ENCODE measurements at places on chromosomes 5 and 9.

DNA sequence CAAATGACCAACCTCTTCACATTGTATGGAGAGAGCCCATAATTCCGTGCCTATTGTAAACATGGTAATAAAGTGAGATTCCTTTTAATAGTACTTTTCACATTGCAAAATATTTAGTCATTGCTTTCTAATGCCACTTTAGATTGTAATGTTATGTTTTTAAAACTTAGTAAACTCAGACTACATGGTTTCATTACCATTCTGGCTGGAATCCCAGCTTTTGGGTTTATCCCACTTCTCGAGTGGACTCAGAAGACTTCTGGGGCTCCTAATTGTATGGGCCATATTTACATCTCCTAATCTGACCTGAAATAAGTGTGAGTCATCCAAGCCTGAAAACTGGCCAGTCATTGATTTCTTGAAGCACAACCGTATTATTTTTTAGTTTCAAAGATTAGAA lies 217.6 kb downstream of the CAAP1 start:
- DNase-seq: no peak

- DNase-seq: no peak
These were observed 475.4 kb downstream of the DMAC1 start for GRCh38 chr9:7324152-7324598.

DNA sequence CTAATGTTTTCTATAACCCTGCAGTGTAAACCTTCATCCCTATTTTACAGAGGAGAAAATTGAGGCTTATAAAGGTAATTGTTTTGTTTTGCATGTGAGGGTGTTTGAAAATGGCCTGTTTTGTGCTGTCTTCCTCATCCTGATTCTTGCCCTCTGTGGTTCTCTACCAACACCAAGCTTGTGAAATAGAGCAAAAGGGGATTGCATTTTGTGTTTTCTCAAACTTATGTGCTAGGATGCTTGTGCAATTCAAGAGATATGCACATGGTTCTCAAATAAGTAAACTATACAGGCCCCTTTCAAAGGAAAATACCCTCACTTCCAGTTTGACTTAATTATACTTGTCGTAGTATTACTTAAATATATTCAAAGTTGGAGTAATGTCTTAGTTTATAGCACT lies 17.2 kb downstream of the PAM start:
- no peak for DNase-seq

DNA sequence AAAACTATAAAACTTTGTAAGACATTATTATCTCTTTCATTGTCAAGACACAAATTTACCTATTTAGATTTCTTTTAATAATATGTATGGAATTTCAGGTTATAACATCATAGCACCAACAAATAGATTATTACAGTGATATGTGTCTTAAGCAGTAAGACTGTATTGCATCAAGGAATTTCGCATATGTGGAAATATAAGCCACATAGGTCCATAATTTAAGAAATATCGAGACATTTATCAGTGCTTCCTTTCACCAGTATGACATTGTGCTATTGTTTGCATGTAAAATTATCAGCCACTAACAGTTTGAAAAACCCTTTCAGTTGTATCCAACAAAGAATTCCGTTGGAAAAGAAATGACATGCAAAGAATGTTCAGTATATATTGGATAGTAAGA lies 186.7 kb upstream of the RASA1 start:
- no peak for DNase-seq

DNA sequence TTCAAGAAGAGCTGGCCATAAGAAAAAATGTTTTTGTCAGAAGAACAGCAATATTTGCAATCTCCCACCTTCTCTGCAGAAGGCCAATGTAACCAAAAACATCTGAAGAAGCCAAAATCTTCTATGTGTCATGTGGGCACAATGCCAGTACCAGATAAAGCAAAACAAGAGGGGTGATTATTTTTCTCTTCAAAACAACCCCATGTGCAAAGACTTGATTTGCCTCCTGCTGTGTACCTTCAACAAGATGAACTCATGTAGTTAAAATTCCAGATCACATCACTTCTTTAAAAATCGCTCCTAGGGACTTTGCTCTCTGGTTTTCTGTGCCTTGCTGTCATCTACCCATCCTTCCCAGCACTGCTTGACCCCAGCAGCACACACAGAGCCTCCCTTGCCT lies 134.0 kb upstream of the MAP3K1 start:
- DNase-seq: no peak

- no peak for DNase-seq
These were observed 77.4 kb downstream of the MTREX start for GRCh38 chr5:55385227-55385626.

DNA sequence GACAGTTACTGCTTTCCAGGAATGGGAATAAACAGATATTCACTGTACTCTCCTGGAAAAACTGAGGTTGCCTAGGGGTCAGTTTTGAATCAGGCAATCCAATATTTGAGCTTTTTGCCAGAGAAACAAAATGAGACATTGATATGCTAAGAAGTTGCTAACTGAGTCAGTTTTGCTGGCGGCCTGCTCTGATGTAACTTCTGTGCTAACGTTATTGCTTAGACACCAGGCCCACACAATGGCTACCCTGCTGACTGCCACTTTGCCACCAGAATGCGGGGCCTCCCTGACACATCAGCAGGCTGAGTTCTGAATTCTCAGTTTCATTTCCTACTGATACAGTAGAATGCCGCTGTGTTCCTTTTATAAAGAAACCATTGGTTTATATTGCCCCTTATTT lies 18.2 kb upstream of the ZNF618 start:
- DNase-seq: no peak

GRCh38 chr5:75856056-75856455 lies 138.8 kb upstream of the POC5 start:
- no peak for DNase-seq

DNA sequence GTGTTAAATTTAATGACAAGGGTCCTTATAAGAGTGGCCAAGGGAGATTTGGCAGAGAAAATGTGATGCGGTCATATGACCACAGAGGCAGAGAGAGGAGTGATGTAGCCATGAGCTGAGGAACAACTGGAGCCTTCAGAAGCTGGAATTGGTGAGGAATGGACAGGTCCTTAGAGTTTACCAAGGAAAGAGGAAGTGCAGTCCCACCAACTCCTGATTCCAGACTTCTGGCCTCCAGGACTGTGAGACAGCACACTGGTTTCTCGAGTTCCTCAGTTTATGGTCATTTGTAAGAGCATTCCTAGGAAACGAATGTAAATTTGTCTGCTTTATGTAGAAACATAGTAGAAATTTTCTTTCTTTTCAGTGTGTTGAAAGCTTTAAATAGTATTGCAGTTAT lies 410.1 kb downstream of the CDH18 start:
- DNase-seq: no peak

- no peak for DNase-seq
These were observed 1688.2 kb downstream of the EFNA5 start for GRCh38 chr5:105982526-105982925.

Data from mucosa of gallbladder (tissue), 1 donor.